ENCODE measurements at places on chromosomes 16 and 17.

GRCh38 chr16:51762081-51762996 lies 611.3 kb upstream of the SALL1 start:
- DNase-seq = no peak

DNA sequence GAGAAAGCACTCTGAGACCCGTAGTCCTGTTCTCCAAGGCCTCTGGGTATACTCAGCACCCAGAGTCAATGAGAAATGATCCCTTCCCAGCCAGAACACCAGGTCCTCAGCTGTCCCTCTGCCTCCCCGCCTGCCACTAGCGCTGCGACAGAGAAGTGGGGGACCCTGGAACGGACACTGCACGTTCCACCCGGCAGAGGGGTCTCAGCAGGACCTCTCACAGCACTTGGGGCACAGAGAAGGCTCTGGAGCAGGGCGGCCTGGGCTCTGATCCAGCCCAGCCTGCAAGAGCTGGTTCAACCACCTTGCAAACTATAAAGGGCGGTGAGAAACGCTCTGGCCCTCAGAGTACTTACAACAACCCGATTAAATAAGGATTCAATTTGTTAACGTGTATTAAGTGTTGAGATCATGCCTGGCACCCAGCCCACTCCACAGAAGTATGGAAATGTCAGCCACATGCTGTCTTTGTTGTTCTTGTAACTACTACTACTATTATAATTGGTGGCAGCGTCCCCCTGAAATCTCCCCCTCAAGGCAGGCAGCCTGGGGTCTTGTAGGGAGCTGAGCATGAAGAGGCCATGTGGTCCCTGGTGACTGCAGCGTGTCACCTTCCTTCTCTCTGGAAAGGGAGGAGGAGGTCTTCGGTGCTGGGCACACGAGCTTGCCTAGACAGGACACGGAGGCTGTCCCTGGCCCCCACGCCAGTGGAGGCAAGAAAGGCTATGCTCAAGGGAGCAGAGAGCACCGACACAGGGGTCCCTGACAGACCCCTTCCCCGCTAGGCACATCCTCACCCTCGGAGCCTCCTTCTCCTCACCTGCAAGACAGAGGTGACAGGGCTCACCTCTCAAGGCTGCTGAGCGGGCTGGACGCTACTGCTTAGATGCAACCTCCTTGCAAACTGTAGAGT lies 2.4 kb downstream of the OSGIN1 start:
- no peak for DNase-seq

DNA sequence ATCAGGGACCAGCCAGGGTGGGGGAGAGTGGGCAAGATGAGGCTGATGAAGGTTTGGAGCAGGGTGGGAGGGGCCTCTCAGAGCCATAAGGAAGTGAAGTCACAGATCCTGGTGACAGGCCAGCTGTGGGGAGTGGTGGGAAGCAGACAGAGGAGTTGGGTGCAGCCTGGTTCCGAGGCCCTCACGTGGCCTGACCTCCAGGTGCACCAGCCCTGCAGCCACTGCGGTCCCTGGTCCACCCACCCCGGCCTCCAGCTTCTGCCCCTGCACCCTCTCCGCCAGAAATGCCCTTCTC lies 3.9 kb upstream of the ZFPM1 start:
- DNase-seq = no peak

- no peak for DNase-seq
Measured at GRCh38 chr16:24995469-24995868, 19.7 kb downstream of the ARHGAP17 start.

- no peak for DNase-seq
Measured at GRCh38 chr17:41328207-41328606, 12.7 kb upstream of the KRTAP17-1 start.

GRCh38 chr17:40558300-40558889 lies 6.9 kb downstream of the CCR7 start:
- no peak for DNase-seq

- DNase-seq = no peak
Measured at GRCh38 chr16:55955845-55956244, 80.7 kb upstream of the CES5A start.

GRCh38 chr17:77332981-77333685 lies 192.4 kb downstream of the SEC14L1 start:
- DNase-seq = no peak

DNA sequence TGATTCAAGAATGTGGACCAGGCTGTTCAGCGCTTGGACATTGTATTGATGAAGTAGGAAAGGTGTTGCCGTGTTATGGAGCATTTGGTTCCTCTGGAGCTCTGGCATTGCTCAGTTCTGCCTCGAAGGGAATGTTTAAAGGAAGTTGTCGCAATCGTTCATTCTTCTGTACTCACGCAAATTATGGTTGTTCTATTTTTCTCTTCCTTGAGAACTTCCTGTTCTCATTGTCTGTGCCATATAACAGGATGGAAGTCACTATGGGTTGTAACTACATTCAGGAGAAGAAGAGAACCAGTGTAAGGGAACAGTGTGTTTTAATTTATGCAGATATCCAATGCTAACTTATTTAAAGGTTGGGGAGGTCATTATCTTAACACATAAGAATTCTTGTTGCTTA lies 13.0 kb downstream of the PCTP start:
- DNase-seq = no peak
